T-cell (primary cell): ENCODE measurements at places on chromosomes 13 and 19. TPM values are rescaled to one million over a fixed set of nuclear protein-coding genes. Genes with fewer than 3 reads are reported as not detected.

Gene ZNF829
- 4.4 TPM for total RNA-seq

Gene C19orf67
- 0.58 TPM for total RNA-seq

Gene CYP4F8
- total RNA-seq = not detected

Gene ZNF726
- 2.6 TPM for total RNA-seq

Gene SHISA7
- not detected for total RNA-seq

Gene AMER2
- total RNA-seq = not detected

Gene SYNGR4
- total RNA-seq = not detected

Gene HS6ST3
- total RNA-seq = not detected

GRCh38 chr19:6979399-6979798 is 41.8 kb downstream of the MBD3L2B start:
- no peaks in the 10 kb centered on the region for H3K27me3 ChIP-seq
- no peak overlapping the region for H3K27ac ChIP-seq
- no peaks in the 10 kb centered on the region for H3K4me1 ChIP-seq

DNA sequence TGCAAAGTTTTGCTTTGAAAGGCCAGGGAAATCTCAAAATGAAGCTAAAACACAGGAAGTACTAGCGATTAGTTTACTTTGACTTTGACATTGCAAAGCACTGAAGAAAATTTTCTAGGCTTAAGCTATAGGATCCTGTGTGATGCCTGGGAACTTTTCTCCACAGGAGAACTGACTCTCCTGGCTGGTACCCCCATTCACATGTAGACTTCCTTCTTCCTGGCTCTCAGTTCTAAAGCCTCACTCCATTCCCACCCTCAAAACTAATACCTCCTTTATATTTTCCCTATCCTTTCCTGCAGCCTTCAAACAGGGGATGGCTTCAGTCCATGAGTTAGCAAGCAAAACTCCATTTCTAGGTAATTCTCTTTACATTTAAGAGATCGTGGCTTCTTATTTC is 189.5 kb downstream of the SLITRK1 start:
- no peaks in the 10 kb centered on the region for H3K27me3 ChIP-seq
- no peaks in the 10 kb centered on the region for H3K4me1 ChIP-seq
- no peak overlapping the region for H3K27ac ChIP-seq
- no peak overlapping the region for H3K4me3 ChIP-seq

DNA sequence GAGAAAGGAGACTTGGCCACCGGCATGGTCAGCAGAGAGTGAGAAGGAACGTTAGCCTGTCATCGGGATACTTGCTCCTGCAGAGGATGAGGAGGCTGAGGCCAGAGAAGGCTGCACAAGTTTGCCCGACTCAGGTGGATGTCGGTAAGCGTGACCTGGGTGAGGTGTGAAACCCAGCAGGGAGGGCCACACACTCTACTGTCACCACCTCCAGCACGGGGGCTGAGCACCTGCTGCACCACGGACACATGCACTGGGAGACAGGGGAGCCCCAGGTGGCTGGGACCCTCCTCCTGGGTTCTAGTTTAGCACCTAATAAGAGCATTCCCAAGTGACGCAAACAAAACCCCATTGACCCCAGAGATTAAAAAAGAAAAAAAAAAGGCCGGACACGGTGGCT is 17.3 kb downstream of the MLLT1 start:
- H3K27me3 ChIP-seq = no peaks in the 10 kb centered on the region
- peaks cover 26% of the 10 kb centered on the region for H3K36me3 ChIP-seq
- DNase-seq = no peak

- no peak overlapping the region for H3K4me3 ChIP-seq
- no peaks in the 10 kb centered on the region for H3K27me3 ChIP-seq
- DNase-seq = no peak
- no peaks in the 10 kb centered on the region for H3K4me1 ChIP-seq
- H3K36me3 ChIP-seq = no peaks in the 10 kb centered on the region
- H3K27ac ChIP-seq = no peak overlapping the region
Observed at GRCh38 chr13:62919491-62919890, 1503.8 kb upstream of the PCDH20 start.

GRCh38 chr13:30898678-30899241 is 7.3 kb upstream of the MEDAG start:
- no peak overlapping the region for H3K27ac ChIP-seq
- H3K4me1 ChIP-seq = peaks cover 13% of the 10 kb centered on the region
- no peak overlapping the region for H3K4me3 ChIP-seq
- DNase-seq = no peak
- H3K27me3 ChIP-seq = peaks cover 4% of the 10 kb centered on the region
- no peaks in the 10 kb centered on the region for H3K36me3 ChIP-seq

DNA sequence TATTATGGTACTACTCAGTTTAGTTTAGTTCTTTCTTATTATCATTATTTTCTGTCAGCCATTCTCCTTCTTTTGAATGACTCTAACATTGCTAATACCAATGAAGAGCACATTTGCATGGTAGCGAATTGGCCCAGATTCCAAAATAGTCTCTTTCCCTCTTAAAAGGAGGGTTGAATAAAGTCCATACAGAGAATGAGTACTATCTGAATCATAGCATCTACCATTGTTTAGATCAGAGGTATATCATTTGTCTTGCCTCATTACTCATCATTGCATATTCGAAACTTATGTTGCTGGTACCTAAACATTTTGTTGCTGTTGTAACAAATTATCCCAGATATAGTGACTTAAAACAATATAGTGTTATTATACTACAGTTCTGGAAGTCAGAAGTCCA is 1235.3 kb upstream of the ATXN8OS start:
- no peak overlapping the region for H3K27ac ChIP-seq
- no peaks in the 10 kb centered on the region for H3K36me3 ChIP-seq
- H3K4me1 ChIP-seq = no peaks in the 10 kb centered on the region
- H3K4me3 ChIP-seq = no peak overlapping the region
- no peaks in the 10 kb centered on the region for H3K27me3 ChIP-seq

DNA sequence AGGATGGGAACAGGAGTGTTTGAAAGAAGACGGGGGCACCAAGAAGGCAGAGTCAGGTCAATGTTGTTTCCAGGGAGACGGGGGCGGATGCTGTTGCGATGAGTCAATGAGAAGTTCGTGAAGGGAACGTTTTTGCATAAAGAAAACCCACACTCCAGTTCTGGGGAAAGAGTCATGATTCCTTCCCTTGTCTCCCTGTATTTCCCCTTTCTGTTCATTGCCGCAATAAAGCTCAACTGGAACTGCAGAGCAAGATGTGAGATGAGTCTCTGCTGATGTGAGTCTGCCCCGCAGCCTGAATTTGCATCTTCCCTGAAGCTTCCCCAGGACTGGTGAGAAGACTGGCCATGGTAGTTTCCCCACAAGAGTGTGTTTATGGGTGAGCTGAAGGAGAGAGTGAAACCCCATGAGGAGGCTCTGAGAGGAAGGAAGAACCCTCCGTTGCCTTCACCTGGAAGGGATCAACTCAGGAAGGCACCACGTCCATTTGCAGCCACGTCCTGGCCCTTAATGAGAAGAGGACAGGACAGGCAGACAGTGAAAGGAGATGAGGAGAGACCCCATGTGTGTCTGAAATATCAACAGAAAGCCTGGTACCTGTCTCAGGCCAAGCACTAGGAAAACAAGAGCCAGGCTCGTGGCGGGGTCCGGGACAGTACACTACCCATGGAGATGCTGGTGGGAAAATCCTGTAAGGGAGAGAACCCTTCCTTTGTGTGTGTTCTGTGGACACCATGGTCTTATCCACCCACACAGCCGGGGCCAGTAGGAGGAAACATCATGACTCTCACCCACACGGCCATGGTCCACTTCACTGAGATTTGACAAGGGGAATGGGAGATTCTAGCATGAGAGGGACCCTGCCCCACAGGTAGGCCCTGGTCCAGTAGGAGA is 13.7 kb downstream of the LILRA1 start:
- H3K27ac ChIP-seq = no peak overlapping the region
- no peak for DNase-seq
- H3K27me3 ChIP-seq = peaks cover 33% of the 10 kb centered on the region
- H3K36me3 ChIP-seq = no peaks in the 10 kb centered on the region
- H3K4me3 ChIP-seq = no peak overlapping the region

DNA sequence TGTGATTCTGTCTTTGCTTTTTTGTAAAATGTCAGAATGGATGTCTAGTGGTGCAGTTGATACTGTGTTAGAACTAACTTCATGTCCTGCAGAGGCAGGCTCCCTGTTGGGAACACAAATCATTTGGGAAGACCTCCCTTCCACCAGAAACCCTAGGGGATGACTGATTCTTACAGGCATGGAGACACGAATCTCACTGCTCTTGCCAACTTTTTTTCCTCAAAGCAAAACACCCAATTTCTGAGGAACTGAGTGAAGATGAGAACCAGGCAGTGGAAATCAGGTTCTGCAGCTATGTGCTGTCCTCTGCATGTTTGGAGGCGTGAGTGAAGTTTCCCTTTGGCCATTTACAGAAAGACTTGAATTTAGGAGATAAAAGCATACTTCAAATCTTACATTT is 87.5 kb upstream of the CSNK1A1L start:
- DNase-seq = no peak
- H3K4me1 ChIP-seq = no peaks in the 10 kb centered on the region
- no peaks in the 10 kb centered on the region for H3K36me3 ChIP-seq
- no peak overlapping the region for H3K4me3 ChIP-seq
- H3K27me3 ChIP-seq = no peaks in the 10 kb centered on the region

DNA sequence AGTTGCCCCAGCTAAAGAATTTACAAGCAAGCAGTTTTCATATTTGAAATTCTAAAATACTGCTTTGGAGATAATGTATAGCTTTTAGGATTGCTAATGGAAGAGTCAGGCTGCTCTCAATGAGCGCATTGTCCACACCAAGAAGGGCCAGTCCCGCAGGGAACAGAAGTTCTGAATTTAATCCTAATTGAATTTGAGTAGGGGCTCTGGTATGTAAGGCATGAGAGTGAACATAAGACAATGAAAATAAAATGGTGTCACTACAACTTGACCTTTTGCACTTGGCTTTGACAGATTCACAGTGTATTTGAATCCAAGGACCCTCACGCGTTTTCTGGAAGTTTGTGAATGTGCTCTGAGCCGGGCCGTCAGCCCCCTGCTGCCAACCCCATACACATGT is 32.6 kb downstream of the RAB20 start:
- H3K27ac ChIP-seq = no peak overlapping the region
- no peaks in the 10 kb centered on the region for H3K36me3 ChIP-seq
- no peaks in the 10 kb centered on the region for H3K4me1 ChIP-seq
- H3K27me3 ChIP-seq = no peaks in the 10 kb centered on the region
- no peak for DNase-seq

GRCh38 chr13:44436589-44437337 is 63.1 kb downstream of the SERP2 start:
- H3K4me3 ChIP-seq = peak overlapping the region; percentile 65
- peak overlapping the region; percentile 56 for H3K27ac ChIP-seq
- H3K27me3 ChIP-seq = peaks cover 14% of the 10 kb centered on the region
- peaks cover 4% of the 10 kb centered on the region for H3K4me1 ChIP-seq

DNA sequence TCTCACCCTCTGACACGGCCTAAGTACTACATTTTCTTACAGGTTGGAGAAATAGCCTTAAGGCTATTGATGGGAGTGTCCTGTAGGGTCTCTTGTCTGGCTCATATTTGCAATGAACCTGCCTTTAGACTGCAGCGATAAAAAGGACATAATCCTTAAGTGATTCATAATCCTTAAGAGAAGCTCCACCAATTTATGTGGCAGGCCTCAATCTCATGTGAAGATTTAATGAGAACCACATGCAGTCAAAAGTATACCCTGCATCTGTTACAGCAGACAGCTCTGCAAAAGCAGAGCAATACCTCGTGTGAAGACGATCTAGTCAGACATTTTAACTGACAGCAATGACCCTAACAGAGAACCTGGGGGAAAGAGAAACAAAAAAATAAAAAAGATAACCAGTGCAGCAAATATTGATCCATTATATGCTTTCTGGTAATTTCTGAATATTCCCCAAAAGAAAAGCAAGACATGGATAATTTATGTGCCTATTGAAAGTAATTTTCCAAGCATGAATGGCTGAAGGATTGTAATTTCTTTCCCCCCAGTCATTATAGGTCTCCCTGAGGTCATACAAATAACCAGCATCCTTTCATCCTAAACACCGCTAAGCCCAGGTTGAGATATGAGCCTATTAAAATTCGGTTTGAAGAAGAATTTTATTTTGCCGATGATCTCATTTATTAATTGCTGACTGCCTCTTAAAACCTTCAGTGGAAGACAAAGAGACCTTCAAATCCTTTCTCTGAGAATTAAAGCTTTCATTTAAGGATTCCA is 321.8 kb upstream of the NBEA start:
- H3K27ac ChIP-seq = no peak overlapping the region
- DNase-seq = no peak
- no peaks in the 10 kb centered on the region for H3K27me3 ChIP-seq
- H3K4me1 ChIP-seq = no peaks in the 10 kb centered on the region
